ENCODE measurements at places on chromosomes 13 and 19.

DNA sequence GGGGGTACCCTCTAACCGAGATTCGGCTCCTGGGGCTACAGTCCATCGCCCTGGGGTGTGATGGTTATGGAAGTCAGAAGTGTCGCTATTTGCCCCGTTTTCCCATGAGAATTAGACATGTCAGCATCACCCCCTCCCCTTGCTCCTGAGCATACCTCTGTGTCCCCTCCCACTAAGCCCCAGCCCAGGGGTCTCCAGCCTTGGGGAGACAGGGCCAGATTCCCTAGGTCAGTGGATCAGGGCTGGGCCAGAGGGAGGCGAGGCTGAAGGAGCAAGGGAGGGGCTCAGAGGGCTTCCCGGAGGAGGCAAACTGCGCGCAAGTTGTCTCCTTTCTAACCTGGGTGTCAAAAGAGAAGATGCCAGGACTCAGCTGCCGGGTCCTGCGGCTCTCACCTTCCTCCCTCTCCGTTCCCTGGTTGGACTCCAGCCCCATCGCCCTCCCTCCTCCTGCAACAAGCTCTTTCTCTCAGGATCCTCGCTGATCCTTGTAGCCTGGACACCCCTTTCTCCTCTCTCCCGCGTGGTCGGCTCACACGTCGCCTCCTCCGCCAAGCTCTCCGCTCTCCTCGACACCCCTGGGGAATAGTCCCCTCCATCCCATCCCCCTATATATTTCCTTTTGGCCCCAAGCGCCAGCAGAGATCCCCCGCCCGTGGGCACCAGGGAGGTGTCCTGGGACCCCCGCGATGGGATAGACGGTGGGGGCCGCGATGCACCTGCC is 459 bp upstream of the TMEM59L start:
- DNase-seq, result no peak

GRCh38 chr19:19657397-19657783 is 6.1 kb downstream of the ATP13A1 start:
- DNase-seq, result no peak

DNA sequence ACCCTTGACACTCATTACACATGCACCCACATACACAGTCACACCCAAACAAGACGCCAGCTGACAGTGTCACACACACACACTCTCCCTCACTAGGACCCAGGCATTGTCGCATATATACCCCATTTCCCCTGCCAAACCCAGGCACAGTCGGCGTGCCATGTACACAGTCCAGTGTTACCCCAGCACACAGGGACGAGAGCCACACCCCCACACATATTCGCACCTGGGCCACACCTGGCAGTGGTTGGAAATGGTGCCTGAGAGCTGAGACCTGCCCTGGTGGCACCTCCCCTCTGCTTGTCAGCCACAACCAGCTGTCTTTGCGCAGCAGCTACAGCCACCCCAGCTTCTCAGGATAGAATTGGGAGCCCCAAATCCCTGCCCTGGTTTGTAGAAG is 9.0 kb downstream of the NFIX start:
- no peak for DNase-seq

DNA sequence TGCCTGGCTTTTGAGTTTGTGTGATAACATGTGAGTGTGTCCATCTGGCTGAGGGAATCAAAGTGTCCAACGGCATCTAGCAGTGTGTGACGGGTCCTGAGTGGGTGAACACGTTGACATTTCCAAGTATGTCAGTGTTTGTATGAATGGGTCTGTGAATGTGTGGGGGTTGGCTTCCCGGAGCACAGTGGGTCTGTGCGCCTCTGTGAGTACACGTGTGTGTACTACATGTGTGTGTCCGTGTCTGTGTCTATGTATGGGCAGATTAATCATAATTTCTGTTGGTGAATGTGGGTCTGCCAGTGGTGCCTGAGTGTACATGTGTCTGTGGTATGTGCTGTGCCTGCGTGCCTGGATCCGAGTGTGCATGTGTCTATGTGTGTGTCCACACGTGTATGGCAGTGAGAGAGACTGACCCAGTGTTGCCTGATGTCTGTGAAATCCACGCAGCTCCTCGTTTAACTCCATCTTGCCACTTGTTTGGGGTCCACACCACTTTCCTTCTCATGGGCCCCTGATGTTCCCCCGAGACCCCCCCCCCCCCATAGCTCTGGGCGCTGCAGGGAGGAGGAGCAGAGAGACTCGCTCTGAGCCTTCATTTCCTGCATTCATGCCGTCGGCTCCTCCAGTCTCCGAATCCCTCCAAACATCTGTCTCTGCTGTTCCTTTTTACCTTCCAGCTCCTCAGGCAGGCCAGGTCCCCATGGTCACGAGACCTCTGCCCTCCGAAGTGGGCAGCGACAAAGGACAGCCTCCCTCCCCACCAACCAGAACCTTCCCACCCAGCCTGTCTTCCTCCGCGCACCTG is 5.3 kb downstream of the CCDC8 start:
- DNase-seq, result no peak

DNA sequence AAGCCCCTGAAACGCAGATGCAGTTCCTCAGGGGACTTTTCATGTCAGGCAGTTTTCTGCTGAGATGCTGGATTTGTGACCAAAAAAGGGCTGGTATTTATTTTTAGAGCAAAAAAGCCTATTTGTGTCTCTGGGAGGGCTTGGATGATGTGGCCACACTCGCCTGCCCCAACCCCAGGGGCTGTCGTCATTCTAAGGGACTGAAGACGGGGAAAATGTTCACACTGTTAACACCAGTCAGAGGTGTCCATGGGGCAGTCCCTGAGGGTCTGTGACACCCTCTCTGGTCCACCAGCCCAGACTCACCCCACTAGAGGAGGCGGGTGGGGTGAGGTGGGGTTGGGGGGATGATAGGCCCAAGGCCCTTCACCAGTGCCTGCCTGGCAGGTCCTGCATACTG is 15.9 kb upstream of the EPHX3 start:
- no peak for DNase-seq

DNA sequence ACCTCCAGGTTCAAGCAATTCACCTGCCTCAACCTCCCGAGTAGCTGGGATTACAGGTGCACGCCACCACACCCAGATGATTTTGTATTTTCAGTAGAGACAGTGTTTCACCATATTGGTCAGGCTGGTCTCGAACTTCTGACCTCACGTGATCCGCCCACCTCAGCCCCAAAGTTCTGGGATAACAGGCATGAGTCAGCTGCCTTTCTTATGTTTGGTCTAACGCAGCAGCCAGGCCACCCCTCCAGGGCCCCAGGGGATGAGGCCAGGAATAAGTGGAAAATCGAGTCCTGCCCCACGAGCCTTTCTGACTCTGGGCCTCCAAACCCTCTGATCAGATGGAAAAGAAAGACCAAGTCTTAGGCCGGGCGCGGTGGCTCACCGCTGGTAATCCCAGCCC is 44.5 kb downstream of the CERS4 start:
- DNase-seq, result no peak

DNA sequence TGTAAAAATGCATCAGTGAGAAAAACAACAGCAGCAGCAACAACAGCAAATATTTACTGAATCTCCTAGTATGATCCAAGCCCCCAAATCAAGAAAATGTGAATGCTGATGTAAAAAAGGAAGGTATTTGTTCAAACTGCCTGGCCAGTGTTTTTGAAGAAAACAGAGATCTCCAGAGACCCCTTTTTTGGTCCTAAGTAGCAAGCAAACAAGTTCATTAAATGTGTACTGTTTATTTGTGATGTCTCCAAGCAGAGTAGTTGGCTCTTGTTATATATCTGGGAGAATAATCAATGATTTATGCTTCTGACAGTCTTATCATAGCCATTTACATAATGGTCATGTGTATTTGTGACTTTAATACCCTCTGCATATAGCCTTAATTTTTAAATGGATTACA is 50.7 kb downstream of the CDADC1 start:
- DNase-seq, result no peak

- no peak for DNase-seq
Observed at GRCh38 chr19:30780032-30780431, 407.8 kb downstream of the ZNF536 start.

GRCh38 chr13:30382836-30383525 is 39.3 kb upstream of the UBE2L5 start:
- DNase-seq, result no peak

DNA sequence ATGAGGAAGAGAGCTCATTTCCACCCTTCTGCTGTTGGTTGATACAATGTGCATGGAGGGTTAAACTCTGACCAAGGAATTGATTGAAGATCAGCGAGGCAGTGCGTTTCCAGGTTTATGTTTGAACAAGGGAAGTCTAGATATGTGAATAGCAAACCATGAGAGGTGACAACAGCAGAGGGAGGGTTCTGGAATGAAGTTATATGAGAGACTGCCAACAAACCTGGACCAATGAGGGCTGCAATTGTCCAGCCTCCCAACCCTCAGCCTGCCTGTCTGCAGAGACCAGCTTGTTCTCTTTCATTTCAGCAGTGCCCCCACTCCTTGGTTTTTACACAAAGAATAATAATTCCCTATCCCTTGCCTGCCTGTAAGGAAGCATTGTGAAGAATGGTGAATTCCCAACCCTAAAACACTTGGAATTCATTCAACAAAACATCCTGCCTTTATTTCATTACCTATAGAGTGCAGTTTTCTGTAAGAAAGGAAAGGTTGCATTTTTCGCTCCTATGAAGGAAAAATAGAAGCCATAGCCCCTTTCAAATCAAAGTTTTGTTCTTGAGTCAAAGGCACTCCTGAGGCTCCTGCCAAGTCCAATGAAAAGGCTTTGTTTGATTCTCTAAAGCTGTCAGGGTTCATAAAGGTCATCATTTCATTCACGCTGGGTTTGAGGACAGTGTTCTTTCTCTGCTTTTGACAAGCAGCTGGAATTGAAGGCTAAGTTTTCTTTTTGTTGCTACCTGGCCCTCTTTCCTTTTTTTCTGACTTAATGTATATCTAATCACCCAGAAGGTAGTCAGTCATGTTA is 53.6 kb upstream of the ABCC4 start:
- no peak for DNase-seq

DNA sequence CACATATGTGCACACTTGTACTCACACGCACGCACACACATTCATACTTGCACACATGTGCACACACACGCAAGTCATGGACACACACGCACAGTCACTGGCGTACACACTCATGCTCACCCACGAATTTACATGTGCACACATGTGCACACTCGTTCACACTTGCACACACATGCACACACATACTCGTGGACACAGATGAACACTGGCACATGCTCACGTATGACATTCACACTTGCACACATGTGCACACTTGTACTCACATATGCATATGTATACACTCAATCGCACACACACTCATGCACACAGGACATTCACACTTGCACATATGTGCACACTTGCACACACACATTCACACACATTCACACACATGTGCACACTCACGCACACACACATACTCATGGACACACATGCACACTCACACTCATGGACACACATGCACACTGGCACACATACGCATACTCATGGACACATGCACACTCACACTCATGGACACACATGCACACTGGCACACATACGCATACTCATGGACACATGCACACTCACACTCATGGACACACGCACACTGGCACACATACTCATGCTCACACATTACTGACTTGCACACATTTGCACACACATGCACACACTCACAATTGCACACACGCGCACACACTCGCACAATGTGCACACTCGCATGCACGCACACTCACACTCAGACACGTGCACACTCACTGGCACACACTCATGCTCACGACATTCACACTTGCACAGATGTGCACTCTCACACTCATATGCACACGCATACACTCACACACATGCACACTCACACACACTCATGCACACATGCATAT is 9.5 kb downstream of the SBK2 start:
- no peak for DNase-seq

DNA sequence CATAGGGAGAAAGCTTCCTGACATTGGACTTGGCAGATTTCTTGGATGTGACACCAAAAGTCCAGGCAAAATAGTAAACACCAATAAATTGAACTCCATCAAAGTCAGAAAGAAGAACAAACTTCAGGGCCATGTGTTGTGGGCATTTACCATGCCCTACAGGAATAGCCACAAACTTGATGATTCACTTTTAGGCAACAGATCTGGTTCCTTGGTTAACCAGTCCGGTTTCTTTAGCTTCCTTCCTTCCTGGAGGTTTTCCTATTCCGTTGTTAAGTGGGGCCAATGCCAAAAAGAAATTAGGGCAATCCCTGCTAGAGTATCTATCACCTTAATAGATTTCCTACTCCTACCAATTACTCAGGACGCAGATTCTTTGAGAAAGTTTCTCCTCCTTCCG is 25.2 kb downstream of the IGFL1 start:
- no peak for DNase-seq

DNA sequence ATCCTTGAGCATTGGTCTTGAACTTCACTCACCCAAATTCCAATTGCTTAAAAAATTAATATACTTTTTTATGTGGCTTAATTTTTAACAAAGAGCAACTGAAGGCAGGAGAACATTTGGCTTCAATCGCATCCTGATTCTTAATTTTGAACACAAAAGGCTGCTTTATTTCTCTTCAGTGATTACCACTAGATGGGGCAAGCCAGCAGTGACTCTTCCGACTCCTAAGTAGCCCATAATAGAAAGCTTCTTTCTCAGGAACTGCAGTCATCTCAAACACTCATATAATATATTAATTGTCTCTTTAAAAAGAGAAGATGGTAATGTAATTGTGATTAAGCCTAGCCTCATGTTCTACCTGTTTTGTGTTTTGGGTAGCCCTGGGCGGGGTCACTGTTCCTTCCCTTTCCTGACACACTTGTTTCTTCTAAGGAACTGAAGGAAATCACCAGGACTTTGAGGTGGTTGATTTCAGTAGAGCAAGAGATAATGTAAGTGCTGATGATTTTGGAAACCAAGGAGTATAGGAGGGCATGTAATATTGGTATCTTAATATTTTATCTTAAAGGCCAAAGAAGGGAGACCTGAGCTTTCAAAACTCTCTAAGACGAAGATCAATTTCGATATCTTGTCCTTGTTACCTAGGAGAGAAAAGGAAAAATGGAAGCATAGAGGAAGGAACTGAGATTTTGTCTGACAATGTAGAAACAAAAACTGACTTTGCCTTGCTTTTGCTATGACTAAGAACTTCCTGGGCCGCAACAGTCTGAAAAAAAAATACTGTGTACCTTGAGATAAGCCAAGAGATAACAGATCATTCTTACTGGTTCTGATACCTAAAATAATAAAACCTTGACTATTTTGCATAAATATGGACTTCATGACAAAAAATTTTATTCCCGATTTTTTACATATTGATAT is 73.1 kb downstream of the TNFSF13B start:
- no peak for DNase-seq
